ENCODE measurements at places on chromosomes 16 and 17.

GRCh38 chr17:49696233-49696761 lies 11.5 kb downstream of the SLC35B1 start:
- peak; percentile 82 for DNase-seq

DNA sequence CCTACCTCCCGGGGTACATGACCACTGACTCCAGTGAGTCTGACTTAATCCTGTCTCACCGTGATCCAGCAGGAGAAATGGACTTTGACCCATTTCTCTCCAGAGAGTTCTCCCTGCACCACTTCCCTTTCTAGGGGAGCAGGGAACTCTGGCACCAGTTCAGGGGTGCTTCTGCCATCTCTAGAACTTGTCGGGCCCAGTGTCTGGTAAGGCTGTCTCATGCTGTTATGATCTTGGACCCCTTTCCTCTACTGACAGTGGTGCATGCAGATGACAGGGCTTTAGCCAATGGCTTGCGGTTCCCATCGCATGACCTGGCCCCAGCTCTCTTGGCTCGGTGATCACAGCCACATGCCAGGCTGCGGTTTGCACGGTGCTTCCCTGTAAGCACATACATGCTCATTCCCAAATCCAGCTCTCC lies 62.0 kb downstream of the SLC39A11 start:
- DNase-seq: no peak

DNA sequence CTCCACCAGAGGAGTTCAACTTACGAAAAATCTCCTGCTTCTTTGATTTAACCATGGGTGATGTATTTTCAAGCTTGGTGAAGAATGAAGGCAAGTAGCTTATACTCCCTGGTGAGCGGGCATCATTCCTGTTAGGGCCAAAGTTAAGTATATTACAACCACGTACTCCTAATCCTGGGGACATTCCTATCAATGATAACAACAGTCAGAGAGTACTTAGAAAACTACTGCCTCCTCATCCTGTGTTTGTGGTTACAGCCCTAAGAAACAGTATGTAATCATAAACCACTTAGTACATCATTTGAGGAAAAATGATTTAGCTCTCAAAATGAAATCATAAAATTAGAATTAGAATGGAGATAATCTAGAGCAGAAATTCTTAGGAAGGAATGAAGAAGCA lies 47.3 kb downstream of the TTC19 start:
- no peak for DNase-seq

DNA sequence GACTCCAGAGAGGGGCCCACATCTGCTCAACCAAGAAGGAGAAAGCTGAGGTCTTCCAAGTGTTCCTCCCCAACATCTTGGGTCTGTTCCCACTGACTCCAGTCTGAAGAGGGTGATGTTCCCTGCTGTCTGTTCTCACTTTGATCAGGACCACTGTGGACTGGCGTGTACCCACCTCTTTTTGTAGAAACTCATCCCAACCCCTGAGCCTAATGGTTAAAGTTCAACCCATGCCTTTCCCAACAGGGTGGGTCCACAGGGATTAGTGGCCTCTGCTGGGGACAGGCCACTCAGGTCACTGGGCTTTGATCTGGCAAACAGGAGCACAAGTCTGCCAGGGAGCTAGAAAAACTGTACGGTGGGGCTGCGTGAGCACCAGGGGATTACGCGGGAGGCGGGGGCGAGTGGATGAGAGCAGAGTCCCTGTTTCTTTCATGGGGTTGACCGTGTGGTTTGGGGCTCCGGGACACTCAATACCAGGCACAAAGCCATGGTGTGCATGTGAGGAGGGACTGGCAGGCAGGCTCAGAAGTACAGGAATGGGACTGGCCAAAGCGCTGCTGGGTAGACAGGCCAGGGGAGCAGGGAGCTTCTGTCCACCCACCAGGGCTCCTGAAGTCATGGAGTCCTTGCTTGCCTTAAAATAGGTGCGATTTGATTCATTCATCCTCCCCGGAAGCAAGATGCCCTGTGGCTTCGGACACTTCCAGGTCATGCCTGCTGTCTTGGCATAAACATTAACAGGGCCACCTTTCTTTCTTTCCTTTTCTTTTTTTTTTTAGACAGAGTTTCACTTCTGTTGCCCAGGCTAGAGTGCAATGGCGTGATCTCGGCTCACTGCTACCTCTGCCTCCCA lies at the start of gene CA5A:
TSS of gene CA5A (minus strand) at position 155 of the 856 bp plus-strand sequence. CDS start at position 76, 79 bp downstream.
- DNase-seq: no peak

DNA sequence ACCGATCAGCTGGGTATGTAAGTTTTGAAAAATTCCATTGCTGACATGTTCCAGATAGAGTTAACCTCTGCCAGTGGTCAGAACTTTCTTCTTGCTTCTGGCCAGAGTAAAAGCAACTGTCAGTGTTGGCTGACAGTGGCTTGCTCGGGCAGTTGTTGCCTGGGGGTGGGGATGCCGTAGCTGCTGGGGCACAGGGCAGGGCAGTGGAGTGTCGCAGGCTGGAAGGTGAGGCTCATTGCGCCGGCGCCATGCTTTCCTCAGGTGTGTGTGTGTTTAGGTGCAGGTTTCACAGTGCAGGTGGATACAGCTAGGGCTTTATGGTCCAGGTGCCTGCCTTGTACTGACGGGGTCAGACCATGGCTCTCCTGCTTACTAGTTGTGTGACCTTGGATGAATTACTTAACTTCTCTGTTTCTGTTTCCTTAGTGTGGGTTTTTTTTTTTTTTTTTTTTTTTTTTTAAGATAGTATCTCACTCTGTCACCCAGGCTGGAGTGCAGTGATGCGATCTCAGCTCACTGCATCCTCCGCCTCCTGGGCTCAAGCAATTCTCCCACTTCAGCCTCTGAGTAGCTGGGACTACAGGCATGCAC lies 156.4 kb downstream of the SNX29 start:
- no peak for DNase-seq

- DNase-seq: no peak
These were observed 59.0 kb downstream of the TANGO6 start for GRCh38 chr16:68902003-68902968.

DNA sequence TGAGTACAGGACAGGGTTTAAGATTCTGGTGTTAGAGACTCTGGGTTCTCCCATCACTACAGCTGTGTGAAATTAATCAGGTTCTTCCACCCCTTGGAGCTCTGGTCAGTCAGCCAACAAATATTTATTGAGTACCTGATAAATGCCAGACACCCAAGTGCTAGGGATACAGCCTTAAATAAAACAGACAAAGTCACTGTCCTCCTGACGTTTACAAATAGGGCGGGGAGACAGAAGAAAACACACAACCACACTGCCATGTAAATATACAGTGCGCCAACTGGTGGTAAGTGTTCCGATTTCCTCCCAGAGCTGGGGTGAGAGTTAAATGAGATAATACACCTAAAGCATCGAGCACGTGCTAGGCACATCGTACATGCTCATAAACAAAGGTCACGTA lies 121.0 kb downstream of the COPRS start:
- DNase-seq: no peak

DNA sequence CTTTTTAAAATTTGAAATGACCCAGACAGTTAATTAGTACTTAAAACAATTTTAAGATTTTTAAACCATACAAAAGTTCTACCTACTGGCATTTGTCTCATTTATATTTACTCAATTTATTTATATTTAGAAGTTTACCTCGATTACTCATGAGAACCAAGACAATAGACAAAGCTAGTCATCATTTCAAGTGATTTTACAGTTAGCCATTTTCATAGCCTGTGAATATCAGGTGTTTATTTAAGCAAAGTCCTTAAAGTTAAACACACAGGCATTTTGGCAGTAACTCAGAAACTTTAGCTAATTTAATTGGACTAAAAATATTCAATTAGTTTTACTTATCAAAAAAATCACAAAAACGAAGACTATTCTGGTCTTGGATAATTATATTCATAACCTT lies 101.6 kb upstream of the KIF2B start:
- no peak for DNase-seq

Data from activated CD8-positive, alpha-beta memory T cell treated with anti-CD3 and anti-CD28 coated beads for 24 hours (primary cell).